Astrocyte (in vitro differentiated cells and primary cell): ENCODE measurements at places on chromosomes 3 and 15.

DNA sequence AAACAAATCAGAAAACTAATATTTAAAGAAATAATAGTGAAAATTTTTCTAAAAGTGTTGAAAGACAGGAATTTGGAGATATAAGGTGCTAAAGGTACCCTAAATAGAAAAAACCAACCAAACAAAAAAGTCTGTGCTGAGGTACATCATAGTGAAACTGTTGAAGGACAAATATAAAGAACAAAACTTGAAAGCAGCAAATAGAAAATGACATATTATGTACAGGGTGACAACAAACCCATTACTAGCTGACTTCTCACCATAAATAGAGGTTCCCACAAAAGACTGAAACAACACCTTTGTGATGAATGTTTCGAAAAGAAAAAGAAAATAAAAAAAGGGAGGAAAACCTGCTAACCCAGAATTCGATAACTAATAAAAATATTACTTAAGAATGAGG lies 502.5 kb upstream of the NECTIN3 start:
- H3K36me3 ChIP-seq = no peaks in the 10 kb centered on the region
- H3K27me3 ChIP-seq = no peaks in the 10 kb centered on the region
- peak overlapping the region; percentile 61 for H3K27ac ChIP-seq
- H3K4me1 ChIP-seq = peaks cover 11% of the 10 kb centered on the region
- no peak for DNase-seq

- H3K4me1 ChIP-seq = peaks cover 32% of the 10 kb centered on the region
- H3K27ac ChIP-seq = no peak overlapping the region
- peaks cover 18% of the 10 kb centered on the region for H3K27me3 ChIP-seq
- H3K4me3 ChIP-seq = no peak overlapping the region
- no peak for DNase-seq
- no peaks in the 10 kb centered on the region for H3K36me3 ChIP-seq
These were observed 1.0 kb downstream of the SEMA3B start for GRCh38 chr3:50269977-50270413.

GRCh38 chr3:11770477-11771391 lies 76.0 kb downstream of the TAMM41 start:
- DNase-seq = peak; percentile 87
- peaks cover 25% of the 10 kb centered on the region for H3K27me3 ChIP-seq
- no peak overlapping the region for H3K27ac ChIP-seq
- H3K36me3 ChIP-seq = no peaks in the 10 kb centered on the region
- no peak overlapping the region for H3K4me3 ChIP-seq
- peaks cover 14% of the 10 kb centered on the region for H3K4me1 ChIP-seq

GRCh38 chr3:186614597-186615483 lies 2.0 kb downstream of the AHSG start:
- H3K4me1 ChIP-seq = peaks cover 5% of the 10 kb centered on the region
- H3K36me3 ChIP-seq = no peaks in the 10 kb centered on the region

GRCh38 chr3:72655723-72656122 lies 192.5 kb downstream of the SHQ1 start:
- H3K27ac ChIP-seq = no peak overlapping the region
- no peak for DNase-seq
- no peaks in the 10 kb centered on the region for H3K36me3 ChIP-seq
- peaks cover 19% of the 10 kb centered on the region for H3K4me1 ChIP-seq
- peak overlapping the region; percentile 14 for H3K4me3 ChIP-seq

GRCh38 chr3:94175677-94176076 lies 112.8 kb downstream of the NSUN3 start:
- DNase-seq = no peak
- no peak overlapping the region for H3K4me3 ChIP-seq
- H3K36me3 ChIP-seq = no peaks in the 10 kb centered on the region
- H3K4me1 ChIP-seq = no peaks in the 10 kb centered on the region

GRCh38 chr3:189103208-189103607 lies 68.6 kb upstream of the TPRG1 start:
- no peak overlapping the region for H3K27ac ChIP-seq
- H3K4me3 ChIP-seq = no peak overlapping the region
- peaks cover 3% of the 10 kb centered on the region for H3K27me3 ChIP-seq
- no peaks in the 10 kb centered on the region for H3K4me1 ChIP-seq
- DNase-seq = no peak

- DNase-seq = peak; percentile 32
- H3K4me3 ChIP-seq = peak within 1 kb of the TSS; percentile 52
- H3K27ac ChIP-seq = no peak within 1 kb of the TSS
- H3K27me3 ChIP-seq = no peaks in the 10 kb centered on the region
These were observed at the start of gene GCHFR for GRCh38 chr15:40763801-40764628. GCHFR (plus strand) TSS chr15:40764068; CDS start chr15:40764181, 113 bp downstream.

DNA sequence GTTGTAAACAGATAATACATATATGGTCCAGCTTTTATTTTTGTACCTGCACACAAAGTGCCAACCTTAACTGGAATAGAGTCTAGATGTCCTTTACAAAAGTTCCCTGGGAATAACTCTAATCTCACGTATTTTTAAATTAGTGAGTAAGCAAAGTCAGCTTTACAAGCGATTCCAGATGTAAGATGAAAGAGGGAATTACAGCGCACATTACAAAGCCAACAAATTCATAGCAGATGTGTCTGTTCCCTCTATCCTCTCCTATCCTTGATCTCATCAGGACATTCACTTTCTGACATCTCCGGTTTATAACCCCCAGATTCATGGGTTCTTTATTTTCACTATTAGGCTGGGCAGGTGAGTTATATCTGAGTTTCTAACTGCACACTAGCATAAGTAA lies 406.8 kb upstream of the ZNF385D start:
- no peak for DNase-seq
- no peaks in the 10 kb centered on the region for H3K4me1 ChIP-seq
- H3K27me3 ChIP-seq = no peaks in the 10 kb centered on the region
- no peak overlapping the region for H3K27ac ChIP-seq

DNA sequence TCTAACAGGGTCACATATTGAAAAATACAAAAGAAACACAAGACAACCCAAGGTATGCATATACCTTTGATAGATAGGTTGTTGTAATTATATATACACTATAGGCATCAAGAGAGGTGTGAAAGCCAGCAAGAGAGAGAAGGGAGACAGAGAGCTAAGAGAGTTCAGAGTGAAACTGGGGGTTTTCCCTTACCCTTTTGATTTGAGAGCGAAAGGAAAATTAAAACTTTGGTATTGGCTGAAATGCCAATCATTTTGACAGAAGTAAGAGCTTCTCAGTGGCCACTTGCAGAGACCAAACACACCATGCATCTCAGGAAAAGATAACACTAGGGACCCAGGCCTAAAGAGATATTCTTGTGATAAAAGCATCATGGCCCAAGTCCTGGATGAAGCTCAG lies 183.6 kb downstream of the SHOX2 start:
- H3K36me3 ChIP-seq = no peaks in the 10 kb centered on the region
- no peaks in the 10 kb centered on the region for H3K4me1 ChIP-seq
- H3K4me3 ChIP-seq = no peak overlapping the region

- DNase-seq = no peak
- no peaks in the 10 kb centered on the region for H3K27me3 ChIP-seq
- no peak overlapping the region for H3K27ac ChIP-seq
- H3K4me3 ChIP-seq = no peak overlapping the region
- H3K4me1 ChIP-seq = no peaks in the 10 kb centered on the region
- no peaks in the 10 kb centered on the region for H3K36me3 ChIP-seq
These were observed 158.8 kb downstream of the IL20RB start for GRCh38 chr3:137116619-137117018.

- H3K36me3 ChIP-seq = no peaks in the 10 kb centered on the region
- H3K4me1 ChIP-seq = peaks cover 32% of the 10 kb centered on the region
- peak; percentile 77 for DNase-seq
- H3K27ac ChIP-seq = peak overlapping the region; percentile 24
These were observed 85.2 kb upstream of the OXTR start for GRCh38 chr3:8854656-8855055.

DNA sequence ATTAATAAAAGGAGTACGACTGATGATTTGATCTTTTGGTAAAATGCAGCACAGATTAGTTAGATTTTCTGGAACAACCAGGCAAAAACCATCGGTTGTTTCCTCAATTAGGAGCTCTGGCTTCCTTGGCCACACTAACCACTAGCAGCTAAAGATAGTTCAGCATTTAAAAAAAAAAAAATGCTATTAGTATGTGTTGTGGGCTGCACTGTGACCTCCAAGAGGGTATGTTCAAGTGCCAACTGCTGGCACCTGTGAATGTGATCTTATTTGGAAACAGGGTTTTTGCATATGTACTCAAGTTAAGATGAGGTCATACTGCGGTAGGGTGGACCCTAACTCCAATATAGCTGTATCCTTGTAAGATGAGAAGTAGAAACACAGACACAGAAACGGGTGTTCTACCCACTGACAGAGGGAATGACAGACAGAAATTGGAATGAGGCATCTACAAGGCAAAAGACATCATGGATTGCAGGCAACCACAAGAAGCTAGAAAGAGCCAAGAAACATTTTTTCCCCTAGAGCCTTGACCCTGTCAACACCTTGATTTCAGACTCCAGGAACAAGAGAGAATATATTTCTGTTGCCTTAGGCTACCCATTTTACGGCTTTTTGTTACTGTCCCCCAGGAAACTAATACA lies 534.6 kb upstream of the ROBO2 start:
- peak; percentile 2 for DNase-seq
- no peak overlapping the region for H3K27ac ChIP-seq
- H3K27me3 ChIP-seq = no peaks in the 10 kb centered on the region
- no peaks in the 10 kb centered on the region for H3K36me3 ChIP-seq

DNA sequence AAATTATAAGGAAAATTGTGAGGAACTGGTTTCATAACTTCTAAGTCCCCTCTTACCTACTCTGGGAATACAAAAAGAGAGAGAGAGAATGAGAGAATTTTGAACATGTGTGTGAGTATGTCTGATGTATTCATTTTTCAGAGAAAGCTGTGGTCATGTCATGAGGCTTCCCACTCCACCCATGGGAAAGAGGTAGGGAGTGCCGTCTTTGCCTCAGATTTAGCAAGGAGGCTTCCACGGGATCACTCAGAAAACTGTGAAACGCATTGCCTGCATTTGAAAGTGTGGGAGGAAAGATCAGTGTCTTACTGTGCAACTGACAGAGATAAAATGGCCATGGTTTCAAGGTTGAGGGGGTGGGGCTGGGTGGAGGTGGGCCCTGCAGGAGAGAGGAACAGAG lies 331.5 kb upstream of the CTNNB1 start:
- no peaks in the 10 kb centered on the region for H3K36me3 ChIP-seq
- H3K4me1 ChIP-seq = peaks cover 4% of the 10 kb centered on the region
- peaks cover 4% of the 10 kb centered on the region for H3K27me3 ChIP-seq
- no peak overlapping the region for H3K4me3 ChIP-seq
- no peak for DNase-seq

DNA sequence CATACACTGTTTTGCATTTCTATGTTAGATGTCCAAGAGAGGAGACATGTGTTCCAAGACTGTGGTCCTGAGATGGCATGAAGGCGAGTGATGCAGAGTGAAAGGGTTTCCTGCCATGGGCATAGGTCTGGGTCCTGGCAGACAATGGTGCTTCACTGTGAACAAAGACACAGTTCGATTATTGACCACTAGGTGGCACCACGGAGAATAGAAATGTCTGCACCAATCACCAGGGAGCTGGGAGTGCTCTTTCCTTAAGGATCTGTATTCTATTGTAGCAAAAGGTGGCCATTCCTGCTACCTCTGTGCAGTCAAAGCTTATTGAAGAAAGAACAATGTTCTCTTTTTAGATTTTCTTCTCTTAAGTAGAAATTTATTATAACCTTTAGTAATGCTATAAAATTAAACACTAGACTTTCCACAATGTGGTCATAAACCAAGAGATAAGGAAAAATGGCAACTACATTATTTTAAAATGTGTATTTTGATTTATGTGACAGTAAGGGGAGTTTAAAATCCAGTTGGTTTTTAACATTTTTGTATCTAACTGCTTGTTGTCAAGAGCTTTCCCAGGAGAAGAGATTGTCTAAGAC lies 88.7 kb downstream of the GABRG3 start:
- no peak overlapping the region for H3K27ac ChIP-seq
- H3K4me3 ChIP-seq = no peak overlapping the region
- peak; percentile 17 for DNase-seq
- peaks cover 6% of the 10 kb centered on the region for H3K4me1 ChIP-seq
- H3K36me3 ChIP-seq = no peaks in the 10 kb centered on the region

- H3K4me3 ChIP-seq = no peak overlapping the region
- no peaks in the 10 kb centered on the region for H3K36me3 ChIP-seq
- H3K27me3 ChIP-seq = no peaks in the 10 kb centered on the region
- no peak for DNase-seq
These were observed 123.1 kb upstream of the RARB start for GRCh38 chr3:25304916-25305315.

DNA sequence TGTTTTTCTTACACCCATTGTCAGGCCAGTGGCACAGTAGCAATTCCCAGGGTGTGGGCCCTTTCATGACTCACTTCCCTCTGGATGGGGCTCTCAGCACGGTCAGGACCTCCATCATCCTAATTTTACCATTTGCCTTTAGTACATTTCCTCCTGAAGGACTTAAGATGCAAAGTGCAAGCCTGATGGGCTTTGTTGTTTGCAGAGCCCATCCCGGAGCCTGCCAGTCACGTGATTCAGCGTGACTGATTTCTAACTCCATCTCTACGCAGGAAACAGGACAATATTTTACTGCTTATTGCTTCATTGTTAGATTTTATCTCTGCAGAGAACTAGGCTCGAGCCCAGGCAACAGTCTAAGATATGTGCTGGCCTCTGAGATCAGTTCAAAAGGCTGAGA lies 223.7 kb downstream of the PDZRN3 start:
- no peaks in the 10 kb centered on the region for H3K4me1 ChIP-seq
- H3K27me3 ChIP-seq = no peaks in the 10 kb centered on the region
- no peaks in the 10 kb centered on the region for H3K36me3 ChIP-seq
- no peak for DNase-seq

- H3K27me3 ChIP-seq = no peaks in the 10 kb centered on the region
- H3K36me3 ChIP-seq = no peaks in the 10 kb centered on the region
- H3K27ac ChIP-seq = peak overlapping the region; percentile 75
- peak; percentile 55 for DNase-seq
These were observed 738.4 kb upstream of the ALCAM start for GRCh38 chr3:104628185-104628789.

DNA sequence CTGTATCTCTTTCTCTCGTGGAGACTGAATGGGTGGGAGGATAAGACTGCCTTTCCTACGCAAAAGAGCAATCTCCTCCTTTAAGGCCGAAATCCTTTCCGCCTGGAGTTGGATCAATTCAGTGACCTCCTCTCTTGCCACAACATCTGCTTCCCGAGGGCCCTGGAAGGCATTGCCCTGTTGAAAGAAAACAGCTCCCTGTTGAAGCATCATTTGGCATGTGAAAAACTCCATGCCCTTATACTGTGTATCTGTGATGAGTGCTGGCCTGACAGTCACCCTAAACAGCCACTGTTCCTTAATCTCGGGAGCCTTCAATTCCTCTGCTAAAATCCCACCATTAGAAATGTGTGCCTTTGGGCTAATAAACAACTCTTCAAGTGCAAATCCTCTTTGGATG lies 80.2 kb downstream of the BOC start:
- H3K27me3 ChIP-seq = peaks cover 2% of the 10 kb centered on the region
- H3K27ac ChIP-seq = no peak overlapping the region
- H3K4me3 ChIP-seq = no peak overlapping the region

DNA sequence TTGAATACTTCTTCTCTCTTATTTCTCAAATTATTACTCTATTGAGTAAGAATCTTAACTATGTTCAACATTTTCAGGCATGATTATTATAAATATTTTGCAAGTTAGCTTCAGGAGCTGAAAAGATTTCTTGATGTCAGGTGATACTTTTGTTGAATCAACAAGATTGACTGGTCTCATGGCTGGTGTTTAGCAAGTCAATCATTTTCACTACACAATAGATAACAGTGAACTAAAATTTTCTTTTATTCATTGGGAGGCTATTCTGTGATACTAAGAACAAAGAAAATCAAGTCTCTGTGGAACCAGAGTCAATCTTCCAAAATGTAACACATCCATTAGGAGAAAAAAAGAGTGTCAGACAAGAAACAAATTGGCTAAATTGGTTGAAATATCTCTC lies 476.7 kb downstream of the CNTN3 start:
- H3K4me3 ChIP-seq = no peak overlapping the region
- DNase-seq = no peak
- no peaks in the 10 kb centered on the region for H3K36me3 ChIP-seq
- no peak overlapping the region for H3K27ac ChIP-seq
